Activated naive CD8-positive, alpha-beta T cell treated with anti-CD3 and anti-CD28 coated beads, Interleukin-2, amount 10 ng/mL, durations not matched to agents 7 days and 5 days (primary cell): ENCODE measurements at places on chromosomes 3 and 15.

GRCh38 chr15:64702816-64703631 lies 72.4 kb downstream of the RBPMS2 start:
- H3K4me3 ChIP-seq: peak overlapping the region; percentile 87
- H3K27ac ChIP-seq: peak overlapping the region; percentile 78
- peak; percentile 99 for DNase-seq
- no peaks in the 10 kb centered on the region for H3K27me3 ChIP-seq

DNA sequence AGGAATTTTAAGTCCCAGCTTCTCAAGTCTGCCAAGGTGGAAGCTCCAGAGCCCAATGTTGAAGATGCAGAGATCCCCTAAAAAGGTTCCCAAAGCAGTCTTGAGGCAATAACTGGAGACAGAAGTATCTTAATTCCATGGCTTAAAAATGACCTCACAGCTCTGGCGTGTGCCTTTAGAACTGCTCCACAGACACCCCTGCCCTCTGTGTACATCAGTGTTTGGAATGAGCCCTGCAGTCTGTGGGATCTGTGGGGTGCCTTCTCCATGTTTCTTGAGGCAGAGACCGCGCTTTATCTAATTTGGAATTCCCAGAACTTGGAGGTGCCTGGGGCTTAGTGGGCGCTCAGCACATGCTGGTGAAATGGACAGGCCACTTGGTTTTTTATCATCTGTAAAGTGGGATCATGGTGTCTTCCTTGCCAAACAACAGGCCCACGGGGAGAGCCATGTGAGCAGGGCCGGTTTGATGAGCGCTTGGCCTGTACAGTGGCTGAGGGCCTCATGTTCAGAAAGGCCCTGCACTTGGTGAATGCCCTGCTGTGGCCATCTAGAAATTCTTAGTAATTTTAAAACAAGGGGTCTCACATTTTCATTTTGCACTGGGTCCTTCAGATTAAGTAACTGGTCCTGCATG lies 7.1 kb downstream of the ITGA11 start:
- H3K4me3 ChIP-seq: no peak overlapping the region
- H3K27ac ChIP-seq: no peak overlapping the region
- peaks cover 27% of the 10 kb centered on the region for H3K27me3 ChIP-seq
- no peak for DNase-seq
- no peaks in the 10 kb centered on the region for H3K4me1 ChIP-seq

GRCh38 chr3:32818970-32819511 lies 1.2 kb downstream of the TRIM71 start:
- H3K27me3 ChIP-seq: peaks cover 70% of the 10 kb centered on the region
- H3K4me1 ChIP-seq: peaks cover 18% of the 10 kb centered on the region
- no peak for DNase-seq

- no peaks in the 10 kb centered on the region for H3K36me3 ChIP-seq
- no peaks in the 10 kb centered on the region for H3K4me1 ChIP-seq
- peaks cover 36% of the 10 kb centered on the region for H3K27me3 ChIP-seq
- no peak for DNase-seq
- no peak overlapping the region for H3K27ac ChIP-seq
- H3K4me3 ChIP-seq: no peak overlapping the region
Measured at GRCh38 chr3:187694801-187695200, 7.6 kb downstream of the RTP2 start.

DNA sequence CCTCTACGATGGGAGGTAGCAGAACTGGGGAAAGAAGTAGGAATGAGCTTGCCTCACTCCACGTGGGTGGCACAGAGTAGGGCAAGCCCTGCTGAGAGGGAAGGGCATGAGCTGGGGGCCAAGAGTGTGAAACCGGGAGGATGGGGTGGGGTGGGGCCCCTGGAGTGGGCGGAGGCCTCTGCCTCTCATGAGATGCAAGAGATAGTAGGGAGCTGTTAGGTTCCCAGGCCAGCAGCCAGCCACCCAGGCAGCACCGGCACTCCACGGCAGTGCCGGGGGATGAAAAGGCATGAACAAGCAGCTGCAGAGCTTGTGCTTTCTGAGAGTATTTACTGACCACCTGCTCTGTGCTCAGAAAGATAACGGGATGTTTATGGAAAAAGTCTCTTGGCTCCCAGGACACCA lies 24.4 kb upstream of the PLA2G4E start:
- no peak for DNase-seq
- no peaks in the 10 kb centered on the region for H3K36me3 ChIP-seq
- H3K4me1 ChIP-seq: peaks cover 6% of the 10 kb centered on the region
- peaks cover 13% of the 10 kb centered on the region for H3K27me3 ChIP-seq

- peak overlapping the region; percentile 31 for H3K27ac ChIP-seq
- peaks cover 12% of the 10 kb centered on the region for H3K27me3 ChIP-seq
- H3K36me3 ChIP-seq: no peaks in the 10 kb centered on the region
- H3K4me1 ChIP-seq: peaks cover 2% of the 10 kb centered on the region
- peak overlapping the region; percentile 9 for H3K4me3 ChIP-seq
Measured at GRCh38 chr15:70559265-70560239, 203.8 kb downstream of the UACA start.

- H3K36me3 ChIP-seq: no peaks in the 10 kb centered on the region
- peak overlapping the region; percentile 26 for H3K27ac ChIP-seq
- no peaks in the 10 kb centered on the region for H3K4me1 ChIP-seq
- no peak for DNase-seq
- H3K27me3 ChIP-seq: peaks cover 2% of the 10 kb centered on the region
Measured at GRCh38 chr3:31775383-31775782, 205.7 kb downstream of the OSBPL10 start.

GRCh38 chr3:126570103-126570541 lies 11.4 kb upstream of the C3orf22 start:
- no peak for DNase-seq
- H3K36me3 ChIP-seq: no peaks in the 10 kb centered on the region
- no peak overlapping the region for H3K4me3 ChIP-seq
- no peaks in the 10 kb centered on the region for H3K4me1 ChIP-seq
- no peak overlapping the region for H3K27ac ChIP-seq

DNA sequence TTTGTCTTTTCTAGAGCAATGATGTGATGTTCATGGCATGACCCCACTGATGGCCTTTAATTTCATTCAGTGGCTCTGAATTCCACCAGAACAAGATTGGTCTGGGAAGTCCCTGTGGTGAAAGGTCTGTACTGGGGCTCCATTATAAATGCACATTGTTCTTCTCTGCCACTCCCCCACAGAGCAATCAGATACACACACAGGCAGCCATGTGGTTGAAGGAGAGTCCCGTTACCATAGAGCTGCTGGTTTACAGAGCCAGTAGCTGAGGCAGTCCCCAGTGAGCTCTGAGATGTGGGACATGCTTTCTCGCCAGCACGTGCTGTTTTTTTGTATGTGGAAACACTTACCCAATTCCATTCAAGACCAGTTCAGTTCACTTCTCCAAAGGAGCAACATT lies 172.7 kb upstream of the TRIM42 start:
- H3K4me1 ChIP-seq: no peaks in the 10 kb centered on the region
- H3K4me3 ChIP-seq: no peak overlapping the region
- DNase-seq: no peak

GRCh38 chr15:75038231-75038630 lies 14.8 kb downstream of the PPCDC start:
- no peak for DNase-seq
- H3K27ac ChIP-seq: peak overlapping the region; percentile 27
- H3K27me3 ChIP-seq: no peaks in the 10 kb centered on the region
- H3K4me3 ChIP-seq: peak overlapping the region; percentile 63
- peaks cover 49% of the 10 kb centered on the region for H3K4me1 ChIP-seq

DNA sequence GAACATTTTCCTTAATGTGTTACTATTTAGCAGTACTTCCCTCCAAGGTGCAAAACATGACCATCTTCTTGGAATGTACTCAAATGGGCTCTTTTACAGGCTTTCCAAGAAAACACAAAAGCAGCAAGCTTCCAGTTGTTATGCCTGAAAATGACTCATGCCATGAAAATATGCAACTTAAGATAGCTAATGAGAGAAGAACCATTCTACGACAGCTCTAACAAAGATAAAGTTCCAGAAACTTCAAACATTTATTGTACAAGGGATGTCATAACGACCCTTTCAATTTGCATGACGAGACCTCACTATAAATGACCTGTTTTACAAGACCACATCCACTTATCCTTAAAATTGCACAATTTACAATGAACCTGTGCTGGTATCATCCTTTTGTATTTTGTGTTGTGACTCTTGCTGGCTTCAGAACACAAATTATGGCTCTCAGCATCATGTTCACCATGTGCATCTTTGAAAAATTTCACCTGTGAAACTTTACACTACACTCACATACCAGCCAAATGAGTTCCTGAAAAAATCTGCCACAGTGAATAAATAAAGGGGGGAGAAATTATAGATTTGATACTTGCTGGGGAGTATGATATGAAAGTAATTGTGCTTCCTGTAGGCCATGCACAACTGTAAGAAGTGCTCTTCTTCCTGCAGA lies 433.7 kb downstream of the MAGI1 start:
- H3K4me3 ChIP-seq: no peak overlapping the region
- H3K4me1 ChIP-seq: no peaks in the 10 kb centered on the region
- H3K36me3 ChIP-seq: no peaks in the 10 kb centered on the region
- H3K27me3 ChIP-seq: no peaks in the 10 kb centered on the region
- no peak for DNase-seq
- no peak overlapping the region for H3K27ac ChIP-seq

DNA sequence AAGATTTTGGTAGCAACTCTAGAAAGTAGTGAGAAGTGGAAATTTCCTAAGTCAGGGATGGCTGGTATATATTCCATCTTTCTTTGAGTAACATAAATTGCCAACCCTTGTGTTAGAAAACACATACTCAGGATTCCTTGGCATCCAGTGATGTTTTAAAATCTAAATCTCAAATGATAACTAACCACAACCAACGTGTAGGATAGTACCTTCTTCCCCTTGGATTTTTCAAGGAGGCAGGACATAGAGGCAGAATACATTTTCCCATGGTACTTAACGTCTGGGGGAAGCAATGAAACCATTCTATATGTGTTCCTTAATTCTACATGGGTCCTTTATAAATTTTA lies 93.4 kb downstream of the WDR76 start:
- peaks cover 10% of the 10 kb centered on the region for H3K27me3 ChIP-seq
- no peaks in the 10 kb centered on the region for H3K36me3 ChIP-seq
- H3K27ac ChIP-seq: no peak overlapping the region

- DNase-seq: peak; percentile 61
- H3K27ac ChIP-seq: no peak overlapping the region
- no peak overlapping the region for H3K4me3 ChIP-seq
- no peaks in the 10 kb centered on the region for H3K27me3 ChIP-seq
- H3K36me3 ChIP-seq: no peaks in the 10 kb centered on the region
Measured at GRCh38 chr3:30751610-30752299, 142.7 kb downstream of the GADL1 start.

GRCh38 chr3:191085091-191085490 lies 114.0 kb upstream of the OSTN start:
- no peaks in the 10 kb centered on the region for H3K36me3 ChIP-seq
- H3K4me1 ChIP-seq: no peaks in the 10 kb centered on the region
- no peak for DNase-seq
- H3K4me3 ChIP-seq: no peak overlapping the region
- H3K27me3 ChIP-seq: no peaks in the 10 kb centered on the region
- H3K27ac ChIP-seq: no peak overlapping the region

DNA sequence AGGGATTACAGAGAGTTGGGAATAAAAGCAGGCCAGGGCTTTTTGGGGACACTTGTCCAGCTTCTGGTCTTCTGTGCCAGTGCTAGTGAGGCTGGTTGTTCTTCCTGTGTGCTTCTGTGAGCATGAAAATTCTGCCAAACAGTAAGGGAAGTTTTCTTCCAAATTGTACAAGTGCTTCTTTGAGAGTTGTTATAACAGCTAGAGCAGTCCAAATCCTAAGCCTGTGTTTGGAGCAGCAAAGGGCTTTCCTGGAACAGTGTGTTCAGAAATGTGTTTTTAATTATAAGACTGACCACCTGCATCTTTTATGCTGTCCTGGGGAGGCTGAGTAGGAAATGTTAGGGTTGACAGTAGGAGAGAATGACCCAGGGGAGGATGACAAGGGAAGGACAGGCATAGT lies 223.0 kb upstream of the P2RY1 start:
- H3K36me3 ChIP-seq: no peaks in the 10 kb centered on the region
- no peaks in the 10 kb centered on the region for H3K4me1 ChIP-seq
- no peak overlapping the region for H3K4me3 ChIP-seq
- H3K27ac ChIP-seq: no peak overlapping the region
- peaks cover 3% of the 10 kb centered on the region for H3K27me3 ChIP-seq

- H3K4me1 ChIP-seq: peaks cover 57% of the 10 kb centered on the region
- no peak for DNase-seq
- peak overlapping the region; percentile 76 for H3K27ac ChIP-seq
- H3K4me3 ChIP-seq: peak overlapping the region; percentile 75
- H3K36me3 ChIP-seq: peaks cover 23% of the 10 kb centered on the region
- H3K27me3 ChIP-seq: peaks cover 2% of the 10 kb centered on the region
Measured at GRCh38 chr3:124640635-124641306, 89.5 kb upstream of the UMPS start.

DNA sequence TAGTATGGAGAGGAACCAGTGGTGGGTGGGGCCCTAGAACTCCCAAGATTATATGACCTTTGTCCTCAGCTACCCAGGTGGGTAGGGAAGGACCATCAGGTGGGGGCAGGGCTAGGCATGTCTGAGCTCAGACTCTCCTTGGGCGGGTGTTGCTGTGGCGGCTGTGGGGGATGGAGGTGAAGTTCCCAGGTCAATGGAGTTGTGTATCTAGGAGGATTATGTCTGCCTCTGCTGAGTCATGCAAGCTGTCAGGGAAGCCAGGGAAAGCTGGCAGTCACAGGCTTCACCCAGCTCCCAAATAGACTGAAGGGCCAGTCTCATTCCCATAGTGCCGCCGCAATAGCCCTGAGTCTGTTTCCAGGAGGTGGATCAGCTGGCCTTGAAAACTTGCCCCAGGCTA lies 139.7 kb upstream of the CFAP20DC start:
- no peak overlapping the region for H3K4me3 ChIP-seq
- no peak for DNase-seq
- H3K4me1 ChIP-seq: no peaks in the 10 kb centered on the region
- no peaks in the 10 kb centered on the region for H3K36me3 ChIP-seq
- peaks cover 2% of the 10 kb centered on the region for H3K27me3 ChIP-seq
- no peak overlapping the region for H3K27ac ChIP-seq

GRCh38 chr3:24730173-24730572 lies 235.5 kb upstream of the THRB start:
- no peak for DNase-seq
- H3K27ac ChIP-seq: no peak overlapping the region

- no peak overlapping the region for H3K4me3 ChIP-seq
- no peak for DNase-seq
- H3K27me3 ChIP-seq: peaks cover 7% of the 10 kb centered on the region
- H3K4me1 ChIP-seq: no peaks in the 10 kb centered on the region
- no peaks in the 10 kb centered on the region for H3K36me3 ChIP-seq
Measured at GRCh38 chr15:39052323-39052705, 487.7 kb upstream of the RASGRP1 start.

- H3K27ac ChIP-seq: no peak overlapping the region
- H3K27me3 ChIP-seq: no peaks in the 10 kb centered on the region
- H3K4me3 ChIP-seq: no peak overlapping the region
- H3K36me3 ChIP-seq: no peaks in the 10 kb centered on the region
Measured at GRCh38 chr3:65938676-65939075, 100.0 kb downstream of the MAGI1 start.
